Activated naive CD4-positive, alpha-beta T cell (primary cell): ENCODE measurements at places on chromosomes 3 and 15.

- no peak for DNase-seq
These were observed 2.4 kb upstream of the RCN2 start for GRCh38 chr15:76929011-76929760.

GRCh38 chr15:85333132-85333831 lies 47.1 kb upstream of the AKAP13 start:
- no peak for DNase-seq

DNA sequence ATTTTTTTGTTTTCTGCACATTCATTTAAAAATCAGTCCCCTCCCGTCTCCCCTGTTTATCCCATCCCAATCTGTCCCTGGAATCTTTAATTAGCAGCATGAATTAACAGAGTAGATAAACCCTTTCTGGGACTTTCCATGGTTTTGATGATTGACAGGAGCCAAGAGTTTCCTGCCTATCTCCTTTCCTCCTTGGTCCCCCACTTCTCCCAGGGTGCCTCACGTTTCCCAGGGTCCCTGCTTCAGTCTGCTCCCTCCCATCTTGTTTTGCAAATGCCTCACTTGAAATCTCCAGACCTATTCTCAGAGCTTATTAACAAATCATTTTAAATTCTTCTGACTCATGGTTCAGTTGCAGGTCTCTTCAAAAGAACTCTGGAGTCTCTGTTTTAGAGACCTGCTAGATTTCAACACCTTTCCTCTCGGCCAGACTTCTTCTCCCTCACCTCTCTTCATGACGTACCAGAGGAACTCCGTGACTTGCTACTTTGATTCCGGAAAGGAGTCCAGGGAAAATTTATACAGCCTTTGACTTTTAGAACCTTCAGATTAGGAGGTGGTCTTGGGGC lies 238.5 kb downstream of the ITPR1 start:
- no peak for DNase-seq

- DNase-seq: no peak
These were observed 21.9 kb downstream of the BHLHE40 start for GRCh38 chr3:5001135-5001534.

GRCh38 chr15:75455424-75455981 lies 4.0 kb upstream of the SIN3A start:
- peak; percentile 83 for DNase-seq

DNA sequence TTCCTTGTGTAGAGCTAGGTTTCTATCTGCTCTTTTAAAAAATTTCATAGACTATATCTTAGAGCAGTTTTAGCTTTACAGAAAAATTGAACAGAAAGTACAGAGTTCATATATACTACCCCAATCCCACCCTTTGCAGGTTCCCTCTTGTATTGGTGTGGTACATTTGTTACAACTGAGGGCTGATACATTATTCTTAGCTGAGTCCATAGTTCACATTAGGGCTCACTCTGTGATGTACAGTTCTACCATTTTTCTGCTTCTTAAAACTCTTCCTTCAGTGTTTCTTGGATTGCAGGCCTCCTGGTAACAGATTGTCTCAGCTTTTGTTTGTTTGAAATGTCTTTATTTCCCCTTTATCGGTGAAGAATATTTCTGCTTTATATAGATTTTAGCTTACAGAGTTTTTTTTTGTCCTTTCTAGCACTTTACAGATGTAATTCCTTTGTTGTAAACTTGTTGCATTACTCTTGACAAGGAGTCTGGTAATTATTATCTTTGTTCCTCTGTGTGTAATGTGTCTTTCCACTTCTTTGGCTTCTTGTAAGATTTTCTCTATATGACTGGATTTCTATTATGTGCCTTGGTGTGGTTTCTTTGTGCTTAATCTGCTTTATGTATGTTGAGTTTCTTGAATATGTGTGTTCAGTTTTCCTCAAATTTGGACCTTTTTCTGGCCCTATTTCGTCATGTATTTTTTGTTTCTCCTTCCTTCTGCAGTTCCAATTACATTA lies 25.3 kb downstream of the MEF2A start:
- no peak for DNase-seq

DNA sequence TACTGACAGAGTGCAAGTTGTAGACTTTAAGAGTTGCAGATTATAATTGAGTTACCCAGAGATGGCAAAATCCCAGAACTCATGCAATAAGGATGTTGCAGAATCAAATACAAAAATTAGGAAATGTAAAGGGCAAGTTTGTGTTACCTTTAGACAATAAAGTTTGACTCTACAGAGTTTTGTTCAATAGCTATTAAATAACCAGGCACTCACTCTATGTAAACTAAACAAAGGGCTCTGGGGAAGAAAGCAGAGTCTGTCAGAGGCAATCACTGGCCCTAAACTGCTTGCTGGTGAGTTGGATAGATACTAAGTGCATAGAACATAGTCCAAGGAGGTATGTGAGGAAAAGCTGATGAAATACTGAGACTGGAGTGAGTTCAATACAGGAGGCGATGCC lies 40.0 kb upstream of the PLCL2 start:
- DNase-seq: no peak

DNA sequence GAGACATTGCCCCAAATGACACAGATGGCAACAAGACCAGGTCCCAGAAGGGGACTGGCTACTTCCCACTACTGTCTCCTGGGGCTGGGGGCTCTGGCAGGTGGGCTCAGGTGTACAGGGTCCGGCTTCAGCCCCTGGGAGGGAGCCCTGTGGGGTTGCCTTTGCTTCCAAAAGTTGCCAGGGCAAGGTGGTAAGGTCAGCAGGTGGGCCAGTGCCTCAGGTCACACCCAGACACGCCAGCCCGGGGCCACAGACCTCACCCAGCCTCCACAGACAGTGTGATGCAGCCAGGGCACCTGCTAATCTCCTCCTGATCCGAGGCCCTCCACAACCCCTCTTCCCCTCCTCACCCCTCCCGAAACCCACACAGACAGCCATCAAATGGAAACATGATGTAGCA lies 7.5 kb downstream of the OXTR start:
- DNase-seq: no peak

GRCh38 chr3:168859574-168859973 lies 763.9 kb upstream of the GOLIM4 start:
- DNase-seq: no peak

DNA sequence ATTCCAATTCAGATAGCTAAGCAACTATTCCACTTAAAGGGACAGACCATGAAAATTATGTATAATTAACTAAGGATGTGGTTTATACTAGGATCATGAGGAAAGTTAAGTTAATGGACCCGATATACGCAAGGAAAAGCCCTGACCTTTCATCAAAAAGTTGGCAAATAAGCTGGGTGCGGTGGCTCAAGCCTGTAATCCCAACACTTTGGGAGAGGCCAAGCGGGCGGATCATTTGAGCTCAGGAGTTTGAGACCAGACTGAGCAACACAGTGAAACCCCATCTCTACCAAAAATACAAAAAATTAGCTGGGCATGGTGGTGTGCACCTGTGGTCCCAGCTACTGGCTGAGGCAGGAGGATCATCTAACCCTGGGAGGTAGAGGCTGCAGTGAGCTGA lies 39.6 kb downstream of the SCAP start:
- DNase-seq: no peak

GRCh38 chr15:67072442-67072841 lies 7.0 kb downstream of the SMAD3 start:
- DNase-seq: no peak

DNA sequence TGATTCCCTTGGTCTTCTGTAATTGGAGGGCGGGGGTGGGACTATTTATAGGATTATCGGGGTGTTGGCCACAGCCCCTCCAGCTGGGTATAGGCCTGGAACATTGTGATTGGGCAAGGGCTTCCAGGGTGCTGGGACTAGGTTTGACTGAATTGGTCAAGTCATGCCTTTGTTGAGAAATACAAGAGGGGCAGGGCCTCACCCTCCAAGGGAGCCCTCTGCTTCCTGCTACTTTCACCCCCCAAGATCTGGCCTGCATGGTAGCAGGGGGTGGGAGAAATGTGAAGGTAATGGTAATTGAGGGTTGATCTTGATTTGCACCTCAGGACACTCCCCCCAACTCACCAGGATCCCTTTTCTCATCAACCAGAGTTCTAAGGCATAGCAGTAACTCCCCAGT lies 25.2 kb downstream of the TRIM71 start:
- DNase-seq: no peak
